ENCODE measurements at places on chromosomes 7 and 10. TPM values are rescaled to one million over a fixed set of nuclear protein-coding genes. Genes with fewer than 3 reads are reported as not detected.

DNA sequence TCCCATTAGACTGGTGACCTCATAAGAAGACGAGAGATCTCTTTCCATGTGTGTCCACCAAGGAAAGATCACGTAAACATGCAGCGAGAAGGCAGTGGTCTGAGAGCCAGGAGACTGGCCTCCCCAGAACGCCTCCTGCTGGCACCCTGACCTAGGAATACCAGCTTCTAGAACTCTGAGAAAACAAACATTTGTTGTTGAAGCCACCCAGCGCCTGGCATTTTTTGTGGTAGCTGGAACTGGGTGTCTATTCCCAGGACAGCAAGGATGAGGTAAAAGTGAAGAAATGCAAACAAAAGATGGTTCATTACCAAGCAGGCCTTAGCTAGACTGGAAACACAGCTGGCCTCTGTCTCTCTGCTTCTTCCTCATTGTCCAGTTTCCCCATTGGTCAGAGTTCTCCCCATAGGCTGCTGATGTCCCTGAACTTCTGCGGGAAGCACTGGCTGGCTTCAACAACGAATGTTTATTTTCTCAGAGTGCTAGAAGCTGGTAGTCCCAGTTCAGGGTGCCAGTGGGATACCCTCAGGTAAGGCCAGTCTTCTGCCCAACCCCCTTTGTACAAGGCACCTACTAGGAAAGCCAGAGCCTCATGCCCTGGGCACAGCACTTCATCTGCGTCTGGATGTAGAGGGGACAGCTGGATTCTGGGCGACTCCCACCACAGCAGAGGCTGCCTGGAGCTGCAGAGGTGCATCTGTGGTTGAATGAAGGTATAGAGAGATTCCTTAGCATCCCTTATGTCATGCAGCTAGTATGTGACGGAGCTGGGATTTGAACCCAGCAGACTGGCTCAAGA is 304.9 kb downstream of the TCERG1L start:
- DNase-seq = peak; percentile 62
- no peak overlapping the region for H3K4me3 ChIP-seq
- peaks cover 3% of the 10 kb centered on the region for H3K27me3 ChIP-seq
- H3K4me1 ChIP-seq = no peaks in the 10 kb centered on the region
- no peak overlapping the region for H3K27ac ChIP-seq

AGBL3 gene
- total RNA-seq = 2.4 TPM

DNA sequence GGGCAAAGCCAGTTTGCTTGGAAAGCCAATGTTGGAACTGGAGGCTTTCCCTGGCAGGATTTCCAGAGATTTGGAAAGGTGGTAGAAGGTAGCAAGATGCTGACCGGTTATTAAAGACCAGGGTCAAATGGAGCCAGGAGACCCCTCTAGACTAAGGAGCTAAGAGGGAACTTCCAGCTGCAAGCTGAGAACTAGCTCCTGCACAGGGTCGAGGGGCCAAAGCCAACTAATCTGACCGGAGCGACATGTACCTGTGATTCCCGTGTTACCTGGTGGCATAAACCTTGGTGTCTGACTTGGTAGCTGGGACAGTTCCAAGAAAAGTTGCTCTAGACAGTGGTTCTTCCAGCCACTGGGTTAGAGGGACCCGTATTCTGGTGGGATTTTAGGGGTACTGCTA is 41.8 kb downstream of the SPDYE5 start:
- DNase-seq = no peak
- no peaks in the 10 kb centered on the region for H3K4me1 ChIP-seq
- no peak overlapping the region for H3K4me3 ChIP-seq
- no peaks in the 10 kb centered on the region for H3K27me3 ChIP-seq

DRGX gene
- total RNA-seq = 1.2 TPM

DNA sequence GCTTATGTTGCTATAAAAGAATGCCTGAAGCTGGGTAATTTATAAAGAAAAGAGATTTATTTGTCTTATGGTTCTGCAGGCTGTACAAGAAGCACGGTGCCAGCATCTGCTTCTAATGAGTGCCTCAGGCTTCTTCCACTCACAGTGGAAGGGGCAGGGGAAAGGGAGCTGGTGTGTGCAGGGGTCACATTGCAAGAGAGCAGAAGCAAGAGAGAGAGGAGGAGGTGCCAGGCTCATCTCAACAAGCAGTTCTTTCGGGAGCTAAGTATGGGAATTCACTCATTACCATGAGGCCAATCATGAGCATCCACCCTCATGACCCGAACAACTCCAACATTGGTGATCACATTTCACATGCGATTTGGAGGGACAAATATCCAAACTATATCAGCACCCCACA is 17.2 kb upstream of the SLK start:
- no peaks in the 10 kb centered on the region for H3K27me3 ChIP-seq
- no peak overlapping the region for H3K4me3 ChIP-seq
- no peaks in the 10 kb centered on the region for H3K4me1 ChIP-seq
- no peaks in the 10 kb centered on the region for H3K36me3 ChIP-seq
- no peak for DNase-seq

DNA sequence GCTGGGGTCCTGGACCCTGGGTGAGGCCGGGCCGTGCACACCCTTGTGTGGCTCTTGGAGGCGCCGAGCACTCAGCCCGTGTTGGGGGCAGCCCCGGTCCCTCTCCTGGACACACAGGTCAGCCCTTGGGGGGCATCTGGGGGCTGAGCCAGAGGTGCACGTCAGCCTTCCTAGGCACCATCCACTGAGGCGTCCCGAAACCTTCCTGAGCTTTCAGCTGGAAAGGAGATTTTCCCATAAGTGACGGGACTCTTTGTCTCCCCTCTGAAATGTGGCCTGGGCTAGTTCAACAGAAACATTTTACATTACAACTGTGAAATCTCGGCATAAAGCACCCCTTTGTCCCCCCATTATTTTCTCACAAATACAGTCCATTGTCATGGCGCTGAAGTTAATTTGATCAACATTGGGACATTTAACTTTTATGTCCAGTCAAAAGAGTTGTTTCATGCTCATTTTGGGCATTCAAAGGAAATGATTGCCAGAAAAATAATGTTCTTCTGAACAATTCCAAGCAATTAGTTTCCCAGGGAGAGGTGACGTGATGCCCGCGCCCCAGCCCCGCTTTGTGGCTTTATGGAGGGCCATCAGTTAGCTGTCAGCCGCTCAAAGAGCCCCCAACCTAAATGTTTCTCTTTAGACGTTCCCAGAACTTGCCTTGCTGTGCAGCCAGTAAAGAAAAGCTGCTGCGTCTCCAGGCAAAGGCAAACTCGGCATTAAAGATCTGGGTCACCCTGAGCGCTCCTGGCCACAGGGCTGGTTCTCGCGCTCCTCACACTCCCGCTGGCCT is 70.8 kb downstream of the NKX6-2 start:
- H3K27ac ChIP-seq = no peak overlapping the region
- peak; percentile 56 for DNase-seq
- H3K4me3 ChIP-seq = no peak overlapping the region
- no peaks in the 10 kb centered on the region for H3K4me1 ChIP-seq
- H3K27me3 ChIP-seq = no peaks in the 10 kb centered on the region

SLK gene
- 81.4 TPM for total RNA-seq

THSD7A gene
- 5.4 TPM for total RNA-seq

EN2 gene
- total RNA-seq = 0.56 TPM

GRCh38 chr7:98204670-98205069 is 6.6 kb upstream of the BHLHA15 start:
- peaks cover 46% of the 10 kb centered on the region for H3K36me3 ChIP-seq
- no peak overlapping the region for H3K4me3 ChIP-seq
- H3K4me1 ChIP-seq = no peaks in the 10 kb centered on the region
- no peak for DNase-seq
- H3K27ac ChIP-seq = no peak overlapping the region

- peaks cover 37% of the 10 kb centered on the region for H3K4me1 ChIP-seq
- peak within 1 kb of the TSS; percentile 92 for H3K4me3 ChIP-seq
- H3K27ac ChIP-seq = peak within 1 kb of the TSS; percentile 99
- DNase-seq = no peak
- no peaks in the 10 kb centered on the region for H3K27me3 ChIP-seq
Observed at GRCh38 chr10:135132-135600, at the start of gene ZMYND11. TSS of gene ZMYND11 (plus strand) at chr10:135455. CDS start at chr10:180013, 44,558 bp downstream.

- H3K27me3 ChIP-seq = peaks cover 5% of the 10 kb centered on the region
- no peak overlapping the region for H3K27ac ChIP-seq
- H3K4me3 ChIP-seq = no peak overlapping the region
- no peak for DNase-seq
Observed at GRCh38 chr10:15445006-15445390, 73.9 kb upstream of the FAM171A1 start.

- no peak overlapping the region for H3K27ac ChIP-seq
- DNase-seq = no peak
- H3K4me3 ChIP-seq = no peak overlapping the region
- no peaks in the 10 kb centered on the region for H3K27me3 ChIP-seq
- H3K36me3 ChIP-seq = peaks cover 12% of the 10 kb centered on the region
Observed at GRCh38 chr10:72156223-72156622, 59.6 kb upstream of the ANAPC16 start.

DNA sequence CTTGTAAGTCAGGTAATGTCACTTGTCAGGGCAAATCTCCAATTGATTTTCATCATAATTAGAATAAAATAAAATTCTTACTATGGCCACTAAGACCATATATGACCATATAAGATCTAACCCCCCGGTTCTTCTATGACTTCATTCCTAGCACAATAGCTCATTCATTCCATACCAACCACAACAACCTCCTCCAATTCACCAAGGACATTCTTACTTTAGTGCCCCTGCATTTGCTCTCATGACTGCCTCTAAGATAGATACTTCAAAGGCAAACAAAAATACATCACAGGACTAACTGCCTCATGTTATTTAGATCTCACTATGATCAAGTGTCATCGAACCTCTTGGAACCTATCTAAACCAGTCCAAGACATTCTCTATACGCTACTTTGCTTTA is 90.8 kb downstream of the SNX13 start:
- no peak overlapping the region for H3K4me3 ChIP-seq
- no peaks in the 10 kb centered on the region for H3K27me3 ChIP-seq
- H3K36me3 ChIP-seq = peaks cover 20% of the 10 kb centered on the region
- peaks cover under 1% of the 10 kb centered on the region for H3K4me1 ChIP-seq

- no peaks in the 10 kb centered on the region for H3K36me3 ChIP-seq
- no peak for DNase-seq
- H3K4me1 ChIP-seq = peaks cover 10% of the 10 kb centered on the region
- H3K4me3 ChIP-seq = no peak overlapping the region
Observed at GRCh38 chr7:131203291-131203976, 124.2 kb upstream of the MKLN1 start.

SPDYE1 gene
- not detected for total RNA-seq

- no peaks in the 10 kb centered on the region for H3K27me3 ChIP-seq
- H3K27ac ChIP-seq = peak overlapping the region; percentile 55
- peaks cover 19% of the 10 kb centered on the region for H3K4me1 ChIP-seq
- no peak overlapping the region for H3K4me3 ChIP-seq
Observed at GRCh38 chr7:143499246-143499645, 21.6 kb downstream of the TAS2R41 start.

NXPH1 gene
- total RNA-seq = not detected

DNA sequence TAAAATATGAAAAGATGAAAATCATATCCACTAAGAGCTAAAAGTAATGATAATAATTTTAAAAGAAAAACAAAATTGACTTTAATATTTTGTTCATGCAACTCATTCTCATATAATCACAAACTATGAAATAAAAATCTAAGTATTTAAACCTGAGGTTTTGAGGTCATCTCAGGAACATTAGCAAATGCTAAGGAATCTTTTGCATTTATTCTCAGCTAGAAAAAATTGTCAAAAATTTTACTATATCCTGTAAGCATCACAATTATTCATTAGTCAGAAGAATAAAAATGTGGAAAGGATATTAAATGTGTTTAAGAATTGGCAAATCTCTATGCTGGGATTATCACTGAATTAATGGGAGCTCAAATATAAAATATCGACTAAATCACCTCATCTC is 36.8 kb upstream of the TAX1BP1 start:
- no peaks in the 10 kb centered on the region for H3K36me3 ChIP-seq
- no peaks in the 10 kb centered on the region for H3K4me1 ChIP-seq
- H3K27me3 ChIP-seq = no peaks in the 10 kb centered on the region
- DNase-seq = no peak
- no peak overlapping the region for H3K4me3 ChIP-seq
